ENCODE measurements at places on chromosomes 11 and 22.

DNA sequence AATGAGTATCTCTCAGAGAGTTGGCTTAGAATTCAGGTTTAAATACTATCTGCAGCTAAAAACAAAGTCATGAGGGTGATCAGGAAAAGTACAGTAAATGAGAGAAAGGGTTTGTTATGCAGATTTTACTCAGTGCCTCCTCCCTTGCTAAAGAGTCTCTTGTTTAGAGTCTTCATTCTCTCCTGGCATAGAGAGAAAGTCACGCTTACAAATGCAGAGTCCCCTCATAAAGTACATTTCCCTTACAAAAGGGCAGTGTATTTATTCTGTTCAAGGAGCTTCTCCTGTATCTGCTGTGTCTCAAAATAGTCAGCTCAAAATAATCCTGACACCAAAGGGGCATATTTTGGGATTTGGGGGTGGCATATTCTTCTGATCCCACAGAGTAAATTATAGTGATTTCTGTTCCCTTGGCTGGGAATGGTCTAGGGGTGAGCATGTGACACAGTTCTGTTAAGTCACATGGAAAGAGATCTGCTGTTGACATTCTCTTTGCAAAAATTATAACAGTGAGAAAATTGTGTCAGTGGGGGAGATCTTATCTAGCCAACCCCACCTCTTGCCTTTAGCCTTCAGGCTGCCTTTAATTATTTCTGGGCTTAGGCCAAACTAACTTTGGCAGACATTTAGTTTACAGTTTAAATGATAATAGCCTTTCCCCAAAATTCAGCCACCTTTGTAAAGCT lies 102.9 kb downstream of the MTNR1B start:
- no peak for DNase-seq

DNA sequence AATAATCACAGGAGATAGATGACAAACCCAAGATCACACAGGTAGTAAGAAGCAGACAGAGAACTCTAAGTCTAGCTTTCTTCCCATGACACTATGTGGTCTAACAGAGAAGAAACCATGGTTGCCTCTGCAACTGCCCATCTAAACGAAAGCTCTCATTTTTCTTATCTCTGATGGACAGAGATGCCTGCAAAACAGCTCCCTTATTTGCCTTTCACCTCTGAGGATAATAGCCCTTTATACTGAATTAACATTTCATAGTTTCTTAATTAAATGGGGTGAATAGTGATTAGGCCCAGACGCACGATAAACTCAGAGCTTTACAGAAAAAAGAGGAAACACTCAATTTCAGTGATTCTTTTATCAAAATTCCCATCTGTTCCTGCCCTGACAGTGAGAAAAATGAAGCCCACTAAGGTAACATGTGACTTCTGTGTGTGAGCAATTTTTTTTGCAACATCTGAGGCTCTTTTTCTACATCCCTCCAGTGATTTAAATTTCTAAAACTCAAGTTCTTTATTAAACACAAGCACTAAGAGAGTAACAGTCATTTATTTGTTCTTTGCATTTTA lies 24.6 kb downstream of the OR2AG2 start:
- DNase-seq, result peak; percentile 55

DNA sequence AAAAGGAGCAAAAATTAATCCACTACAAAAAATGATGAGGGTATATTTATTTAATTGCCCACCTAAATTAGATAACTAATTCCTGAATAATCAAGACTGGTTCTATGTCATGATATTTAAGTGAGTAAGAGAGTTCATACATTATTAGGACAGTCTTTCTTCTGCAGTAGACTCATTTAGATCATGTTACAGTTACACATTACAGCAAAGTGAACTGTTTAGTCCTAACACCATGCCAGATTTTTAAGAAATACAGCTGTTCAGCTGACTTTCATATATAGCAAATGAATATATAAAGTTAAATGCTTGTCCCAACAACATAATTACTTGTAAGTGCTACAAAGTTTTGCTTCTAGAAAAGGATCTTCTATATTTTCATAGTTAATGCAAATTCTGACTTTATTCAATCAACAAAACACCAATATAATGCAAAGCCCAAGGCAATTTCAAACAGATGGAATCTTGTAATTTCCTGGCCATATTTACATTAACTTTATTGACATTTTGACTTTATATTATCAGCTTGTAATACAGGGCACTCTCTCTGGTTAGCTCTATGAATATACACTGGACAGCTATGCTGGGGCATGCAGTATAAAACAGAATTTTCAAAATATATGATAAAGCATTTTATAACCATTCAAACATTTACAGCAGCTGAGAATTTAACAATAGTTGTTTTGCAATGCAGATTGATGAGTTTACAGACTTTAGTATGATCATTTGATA lies 45.7 kb upstream of the TP53AIP1 start:
- no peak for DNase-seq

GRCh38 chr11:132632641-132633124 lies 899.6 kb downstream of the OPCML start:
- no peak for DNase-seq

DNA sequence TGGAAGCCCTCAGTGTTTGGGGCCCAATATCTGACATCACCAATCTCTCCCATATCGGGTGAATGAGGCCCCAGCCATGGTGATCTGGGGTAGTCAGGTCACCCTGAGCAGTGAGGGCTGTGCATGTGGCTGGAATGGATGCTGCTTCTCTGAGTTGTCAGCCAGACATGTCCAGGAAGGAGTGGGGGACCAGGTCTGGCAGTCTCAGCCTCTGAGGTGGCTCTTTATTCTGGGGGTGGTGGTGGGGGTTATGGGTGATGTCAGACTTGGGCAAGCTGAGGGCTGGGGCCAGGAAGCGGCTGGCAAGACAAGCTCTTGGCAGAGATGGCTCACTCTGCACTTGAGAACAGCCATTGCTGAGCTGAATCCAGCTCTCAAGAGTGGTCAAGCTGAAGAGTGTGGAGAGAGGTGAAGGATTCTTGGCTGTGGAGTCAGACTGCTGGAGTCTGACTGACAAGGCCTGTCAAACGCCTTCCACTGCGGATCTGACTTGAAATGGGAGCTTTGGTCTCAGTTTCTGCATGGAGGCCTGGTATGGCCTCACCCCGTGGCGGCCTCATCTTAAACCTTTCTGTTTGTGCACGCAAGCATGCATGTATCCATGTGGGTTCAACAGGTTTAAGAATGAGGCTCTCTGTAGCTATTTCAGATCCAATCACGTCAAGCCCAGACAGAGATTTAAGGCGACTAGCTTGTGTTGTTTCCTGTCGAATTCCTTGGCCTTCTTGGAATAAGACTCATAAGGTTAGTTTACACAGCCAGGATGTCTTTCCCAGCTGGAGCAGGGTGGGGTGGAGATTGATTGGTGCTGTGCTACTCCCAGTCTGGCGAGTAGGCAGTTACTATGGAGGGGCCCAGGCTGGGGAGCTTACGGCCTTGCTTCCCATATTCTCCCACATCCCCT lies 83.9 kb upstream of the TIMP3 start:
- no peak for DNase-seq

DNA sequence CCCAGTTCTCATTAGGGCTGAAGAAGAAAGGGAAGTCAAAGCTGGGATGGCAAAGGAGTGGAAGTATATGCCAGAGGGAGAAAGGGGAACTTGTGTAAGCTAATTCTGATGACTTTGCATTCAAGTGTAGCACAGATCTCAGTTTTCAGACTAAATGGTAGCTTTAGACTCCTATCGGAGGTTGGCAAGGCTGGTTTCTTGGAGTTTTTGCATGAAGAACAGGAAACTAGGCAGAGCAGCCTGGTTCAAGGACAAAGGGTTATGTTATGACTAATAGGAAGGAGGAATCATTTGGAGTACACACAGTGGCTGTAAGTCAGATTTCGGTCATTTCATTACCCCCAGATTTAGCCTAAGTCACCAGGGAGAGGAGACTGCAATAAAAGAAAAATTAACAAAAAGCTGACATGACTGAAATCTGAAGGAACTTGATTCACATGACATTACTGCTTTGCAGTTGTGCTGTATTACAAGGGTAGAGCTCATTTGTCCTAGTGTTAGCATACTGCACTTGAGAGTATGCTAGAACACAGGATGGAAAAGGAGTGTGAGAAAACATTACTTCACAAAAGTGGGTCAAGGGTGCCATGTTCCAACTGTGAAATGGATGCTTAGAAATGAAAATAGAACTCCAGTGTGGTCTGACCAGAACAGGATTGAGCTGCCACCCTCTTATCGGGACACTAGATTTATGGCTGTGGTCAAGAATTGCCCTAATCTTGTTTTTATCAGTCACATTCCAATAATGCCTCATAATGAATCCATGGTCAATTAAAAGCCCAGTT lies 23.6 kb downstream of the ADM start:
- no peak for DNase-seq

GRCh38 chr22:48919187-48919590 lies 908.5 kb downstream of the BRD1 start:
- DNase-seq, result no peak

- DNase-seq, result no peak
Measured at GRCh38 chr11:7347611-7348431, 96.1 kb downstream of the SYT9 start.

DNA sequence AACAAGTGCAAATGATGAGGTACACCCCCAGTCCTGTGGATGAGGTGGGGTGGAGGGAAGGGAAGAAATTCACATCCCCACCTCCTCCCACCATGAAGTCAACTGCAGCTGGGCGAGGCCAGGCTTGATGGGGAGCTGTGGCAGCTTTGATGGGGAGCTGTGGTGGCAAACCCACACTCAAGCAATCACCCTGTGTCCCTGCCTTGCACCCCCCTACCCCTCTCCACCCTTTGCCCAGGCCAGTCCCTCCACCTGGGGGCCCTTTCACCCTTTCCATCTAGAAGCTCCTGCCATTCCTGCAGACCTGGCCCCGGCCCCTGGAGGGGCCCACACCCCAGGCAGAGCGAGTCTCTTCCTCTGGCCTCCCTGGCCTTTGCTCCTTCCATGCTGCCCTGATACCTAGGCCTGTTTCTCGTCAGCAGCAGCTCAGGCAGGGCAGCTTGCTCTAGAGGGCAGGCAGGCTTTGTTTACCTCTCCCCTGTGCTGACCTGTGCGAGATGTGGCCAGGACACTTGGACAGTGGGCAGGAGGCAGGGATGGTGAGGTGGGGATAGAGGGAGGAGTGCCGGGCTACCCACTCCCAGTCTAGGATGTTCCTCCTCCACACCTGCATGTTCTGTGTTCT lies 4.5 kb upstream of the FGF3 start:
- no peak for DNase-seq

- peak; percentile 64 for DNase-seq
Measured at GRCh38 chr11:75474878-75475766, 42.1 kb upstream of the KLHL35 start.

DNA sequence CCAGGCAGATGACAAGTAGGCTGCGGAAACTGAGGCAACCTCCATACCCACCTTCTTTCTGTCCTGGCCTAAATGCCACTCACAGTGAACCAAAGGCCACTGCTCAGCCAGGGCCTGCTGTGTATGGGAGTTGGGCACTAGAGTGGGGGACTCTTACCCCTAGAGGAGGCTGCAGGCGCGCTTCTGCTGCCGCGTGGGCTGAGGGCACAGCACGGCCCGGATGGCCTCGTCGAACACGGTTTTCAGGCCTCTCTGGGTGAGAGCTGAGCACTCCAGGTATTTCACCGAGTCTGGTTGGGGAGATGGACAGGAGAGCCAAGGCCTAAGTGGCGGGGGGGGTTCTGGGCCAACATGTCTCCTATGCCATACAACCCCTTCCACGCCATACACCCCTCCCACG lies 14.2 kb upstream of the SSTR3 start:
- DNase-seq, result no peak

GRCh38 chr22:28882878-28883656 lies at the start of gene ZNRF3:
Gene ZNRF3, plus strand, starts transcription at chr22:28883572. Its CDS starts 195 bp downstream, at chr22:28883767.
- DNase-seq, result peak; percentile 85

GRCh38 chr11:112343368-112344039 lies 82.8 kb upstream of the PLET1 start:
- no peak for DNase-seq

DNA sequence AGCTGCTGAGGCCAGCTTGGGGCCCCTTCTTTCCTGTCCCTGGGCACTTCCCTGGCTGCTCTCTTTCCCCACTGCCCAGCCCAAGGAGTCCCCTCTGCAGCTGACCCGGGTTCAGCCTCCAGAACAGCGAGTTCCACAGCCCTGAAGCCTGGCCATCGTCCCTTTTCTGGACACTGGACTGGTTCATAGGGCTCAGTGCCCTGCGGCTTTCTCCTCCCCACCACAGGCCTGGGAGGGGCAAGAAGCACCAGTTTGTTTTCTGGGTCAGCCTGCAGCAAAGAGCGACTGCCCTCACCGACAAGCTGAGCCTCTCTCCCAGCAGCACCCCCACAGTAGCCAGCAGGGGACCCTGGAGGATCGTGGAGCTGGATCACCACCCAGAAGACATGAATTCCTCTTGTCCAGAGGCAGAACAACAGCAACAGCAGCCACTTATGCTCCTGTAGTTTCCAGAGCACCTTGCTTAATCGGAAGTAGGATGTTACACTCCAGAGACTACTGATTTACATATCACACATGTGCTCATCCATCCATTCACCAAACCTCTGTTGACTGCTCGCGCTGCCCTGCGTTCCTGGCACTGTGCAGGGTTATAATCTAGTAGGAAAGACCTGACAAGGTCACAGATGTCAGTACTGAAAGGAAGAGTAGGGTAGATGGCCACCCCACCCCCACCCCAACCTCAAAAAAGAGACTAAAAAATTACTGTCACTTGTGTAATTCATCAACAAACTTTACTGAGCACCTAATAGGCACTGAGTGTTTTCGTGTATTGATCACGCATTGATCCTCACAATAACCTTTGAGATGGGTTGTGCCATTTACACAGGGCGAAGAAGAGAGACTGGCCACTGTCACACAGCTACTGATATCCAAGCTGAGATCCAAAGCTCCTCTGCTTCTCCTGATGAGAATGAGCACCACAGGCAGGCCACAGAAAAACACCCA lies 13.0 kb upstream of the CXCR5 start:
- DNase-seq, result no peak

DNA sequence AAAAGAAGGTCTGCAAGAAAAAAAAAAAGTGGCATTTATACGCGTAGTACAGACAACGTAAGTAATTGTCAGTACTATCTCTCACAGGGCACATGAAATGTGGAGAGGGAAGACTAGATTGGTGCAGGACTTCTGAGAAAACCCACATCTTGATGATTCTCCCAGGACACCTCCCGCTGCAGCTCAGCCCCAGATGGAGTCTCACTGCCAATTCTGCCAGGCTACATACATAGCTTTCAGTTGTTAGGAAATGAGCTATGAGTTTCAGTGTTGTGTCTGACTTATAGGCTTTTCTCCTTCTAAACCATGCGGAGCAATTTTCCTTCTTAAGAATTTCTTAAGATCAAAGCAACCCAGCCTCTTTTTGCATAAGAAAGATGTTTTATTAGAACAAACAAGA lies 9.6 kb downstream of the OR5A2 start:
- DNase-seq, result no peak

DNA sequence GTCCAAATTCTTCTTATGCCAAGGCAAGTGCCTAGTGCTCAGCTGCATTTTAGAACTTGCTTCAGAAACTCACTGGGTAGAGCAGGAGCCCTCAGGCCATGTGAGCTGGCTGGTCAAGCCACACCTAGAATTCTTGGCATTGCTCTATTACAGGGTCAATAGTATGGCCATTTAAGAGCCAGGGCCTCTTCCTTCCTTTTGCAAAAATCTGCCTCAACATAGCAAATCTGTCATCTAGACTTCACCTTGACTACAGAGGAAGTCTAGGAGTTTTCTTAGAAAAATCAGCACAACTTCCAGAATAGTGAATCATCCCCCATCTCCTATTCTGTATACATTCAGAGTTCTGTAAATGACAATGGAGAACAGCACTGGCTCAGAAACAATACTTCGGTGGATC lies 112.0 kb upstream of the TTC12 start:
- DNase-seq, result no peak

All from hematopoietic multipotent progenitor cell treated with erythropoietin and hydrocortisone succinate and interleukin-3 and kit ligand, for 8 days (in vitro differentiated cells).